Spinal cord (tissue), 10 donors: ENCODE measurements at places on chromosomes 13 and 19.
A peak's percentile ranks its signal among the peaks of the same experiment; 100 is the strongest.

DNA sequence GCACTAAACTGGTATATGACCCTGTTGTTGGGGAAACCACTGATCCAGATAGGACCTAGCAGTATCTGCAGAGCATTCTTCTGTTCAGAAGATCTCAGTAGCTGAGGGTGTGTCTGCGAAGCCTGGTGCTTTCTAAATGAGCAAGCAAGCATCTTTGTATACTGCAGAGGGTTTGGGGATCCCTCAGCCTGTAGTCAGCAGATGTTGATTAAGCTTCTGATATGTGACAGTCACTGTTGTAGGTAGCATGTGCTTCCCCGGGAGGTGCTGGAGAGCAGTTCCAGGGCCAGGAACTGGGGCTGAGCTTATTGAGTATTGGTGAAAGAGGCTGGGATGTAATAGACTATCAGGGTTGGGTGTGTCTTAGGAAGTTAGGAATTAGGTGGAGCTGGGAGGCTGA is 1.5 kb downstream of the SCAF1 start:
- DNase-seq = no peak

DNA sequence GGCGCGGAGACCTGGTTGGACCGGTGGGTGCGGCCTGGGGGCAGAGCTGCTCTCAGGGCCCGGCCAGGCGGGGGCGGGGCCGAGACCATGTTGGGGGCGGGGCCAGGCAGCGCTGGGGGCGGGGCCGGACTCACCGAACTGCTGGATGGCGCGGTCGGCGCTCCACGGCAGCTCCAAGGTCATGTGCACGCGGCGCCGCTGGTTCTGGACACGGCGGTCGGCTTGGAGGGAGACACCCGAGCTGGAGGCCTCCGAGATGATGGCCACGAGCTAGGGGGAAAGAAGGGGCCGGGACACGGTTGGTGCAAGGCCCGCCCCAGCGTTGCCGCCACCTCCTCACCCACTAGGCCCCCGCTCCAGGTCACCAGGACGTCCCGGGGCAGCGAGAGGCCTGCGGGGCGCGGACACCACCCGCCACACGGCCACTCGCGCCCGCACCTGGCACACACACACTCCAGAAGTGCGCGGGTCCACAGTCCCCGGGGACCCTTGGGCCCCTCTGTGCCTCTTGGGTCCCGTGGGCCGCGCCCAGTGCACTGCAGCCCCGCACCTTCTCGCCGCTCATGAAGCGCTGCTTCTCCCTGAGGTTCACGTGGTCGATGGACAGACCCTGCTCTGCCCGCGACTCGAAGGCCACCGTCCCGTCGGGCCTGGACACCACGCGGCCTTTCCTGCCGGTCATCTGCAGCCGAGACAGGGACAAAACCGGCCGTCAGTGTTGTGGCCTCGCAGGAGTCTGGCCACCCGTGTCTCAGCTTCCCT is 8.7 kb downstream of the GPX4 start:
- DNase-seq = no peak

GRCh38 chr13:42946927-42947326 is 45.1 kb downstream of the EPSTI1 start:
- DNase-seq = no peak

GRCh38 chr13:84571264-84571663 is 689.0 kb upstream of the SLITRK1 start:
- no peak for DNase-seq

DNA sequence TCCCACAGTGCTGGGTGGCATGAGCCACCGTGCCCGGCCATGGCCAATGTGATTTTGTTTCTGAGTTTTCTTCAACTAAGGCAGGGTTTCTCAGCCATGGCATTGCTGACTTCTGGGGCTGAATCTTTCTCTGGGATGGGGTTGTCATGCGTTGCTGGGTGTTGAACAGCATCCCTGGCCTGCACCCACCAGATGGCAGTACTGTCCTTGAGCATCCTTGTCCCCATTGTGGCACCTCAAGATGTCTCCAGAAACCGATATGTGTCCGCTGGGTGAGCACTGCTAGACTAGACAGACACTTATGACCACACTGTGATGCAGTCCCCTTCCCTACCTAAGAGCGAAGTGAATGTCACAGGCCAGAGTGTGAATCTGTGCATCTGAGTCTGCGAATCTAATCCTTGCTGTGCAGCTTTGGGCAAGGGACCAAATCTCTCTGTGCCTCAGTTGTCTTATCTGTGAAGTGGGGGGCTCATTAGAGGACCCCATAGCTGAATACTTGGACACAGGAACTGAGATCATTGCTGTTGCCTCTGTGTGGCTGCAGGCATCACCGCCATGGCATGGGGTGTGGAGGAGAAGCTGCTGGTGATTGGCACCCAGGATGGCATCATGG is 50.3 kb upstream of the SIN3B start:
- peak; percentile 2 for DNase-seq

DNA sequence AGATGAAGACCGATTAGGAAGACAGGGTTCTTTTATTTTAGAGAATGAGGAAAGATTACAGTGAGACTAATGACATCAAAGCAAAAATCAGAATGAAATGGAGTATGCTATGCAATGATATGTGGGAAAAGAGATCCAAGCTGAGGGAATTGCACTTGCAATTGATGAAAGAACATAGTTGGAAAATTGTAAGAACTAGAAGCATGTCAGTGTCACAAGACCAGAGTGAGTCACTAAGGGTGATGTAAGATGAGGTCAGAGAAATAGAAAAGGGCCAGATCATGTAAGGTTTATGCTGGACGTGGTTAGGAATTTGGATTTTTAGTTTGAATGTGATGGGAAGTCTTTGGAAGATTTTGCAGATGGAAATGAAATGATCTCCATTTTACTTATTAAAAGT is 1937.3 kb downstream of the OLFM4 start:
- no peak for DNase-seq

- no peak for DNase-seq
Measured at GRCh38 chr13:98585398-98585754, 8.5 kb upstream of the STK24 start.

- DNase-seq = no peak
Measured at GRCh38 chr13:98483601-98484288, 93.2 kb downstream of the STK24 start.
